ENCODE measurements at places on chromosomes 1 and 21. TPM values are rescaled to one million over a fixed set of nuclear protein-coding genes. Genes with fewer than 3 reads are reported as not detected.

The HSPB7 gene
- total RNA-seq, result 3,996 TPM

The PLA2G4A gene
- total RNA-seq, result 1.4 TPM

The FAM3B gene
- not detected for total RNA-seq

The FMO5 gene
- 3.3 TPM for total RNA-seq

The GPR157 gene
- total RNA-seq, result 42.2 TPM

The TRPM2 gene
- 1.5 TPM for total RNA-seq

The KRTAP12-2 gene
- not detected for total RNA-seq

The C1orf210 gene
- not detected for total RNA-seq

The LCE2B gene
- not detected for total RNA-seq

The IL24 gene
- total RNA-seq, result not detected

The TNFSF4 gene
- 0.40 TPM for total RNA-seq

The KCND3 gene
- total RNA-seq, result 19.8 TPM

The IVL gene
- total RNA-seq, result not detected

GRCh38 chr1:220631238-220631815, 58.8 kb upstream of the C1orf115 start:
- no peak for DNase-seq

- no peak for DNase-seq
These were observed 35.5 kb upstream of the IRF2BP2 start for GRCh38 chr1:234645474-234645953.

DNA sequence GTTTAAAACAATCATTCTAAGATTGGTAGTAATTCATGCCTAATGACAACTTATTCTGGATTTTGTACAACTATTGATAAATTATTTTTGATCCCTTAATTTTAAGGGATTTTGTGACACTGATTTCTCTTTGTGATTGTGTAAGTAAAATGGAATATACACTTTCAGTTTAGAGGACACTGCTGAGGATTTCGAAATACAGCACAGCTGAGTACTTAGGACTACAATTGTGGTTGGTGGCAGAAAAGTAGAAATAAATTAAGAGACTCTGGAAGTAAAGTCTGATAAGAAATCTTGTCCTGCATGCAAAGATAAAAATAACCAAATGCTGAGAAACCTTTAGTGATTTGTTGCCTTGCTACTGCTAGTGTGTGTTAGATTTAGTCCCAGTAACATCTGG, 40.0 kb downstream of the TYW3 start:
- DNase-seq, result no peak

DNA sequence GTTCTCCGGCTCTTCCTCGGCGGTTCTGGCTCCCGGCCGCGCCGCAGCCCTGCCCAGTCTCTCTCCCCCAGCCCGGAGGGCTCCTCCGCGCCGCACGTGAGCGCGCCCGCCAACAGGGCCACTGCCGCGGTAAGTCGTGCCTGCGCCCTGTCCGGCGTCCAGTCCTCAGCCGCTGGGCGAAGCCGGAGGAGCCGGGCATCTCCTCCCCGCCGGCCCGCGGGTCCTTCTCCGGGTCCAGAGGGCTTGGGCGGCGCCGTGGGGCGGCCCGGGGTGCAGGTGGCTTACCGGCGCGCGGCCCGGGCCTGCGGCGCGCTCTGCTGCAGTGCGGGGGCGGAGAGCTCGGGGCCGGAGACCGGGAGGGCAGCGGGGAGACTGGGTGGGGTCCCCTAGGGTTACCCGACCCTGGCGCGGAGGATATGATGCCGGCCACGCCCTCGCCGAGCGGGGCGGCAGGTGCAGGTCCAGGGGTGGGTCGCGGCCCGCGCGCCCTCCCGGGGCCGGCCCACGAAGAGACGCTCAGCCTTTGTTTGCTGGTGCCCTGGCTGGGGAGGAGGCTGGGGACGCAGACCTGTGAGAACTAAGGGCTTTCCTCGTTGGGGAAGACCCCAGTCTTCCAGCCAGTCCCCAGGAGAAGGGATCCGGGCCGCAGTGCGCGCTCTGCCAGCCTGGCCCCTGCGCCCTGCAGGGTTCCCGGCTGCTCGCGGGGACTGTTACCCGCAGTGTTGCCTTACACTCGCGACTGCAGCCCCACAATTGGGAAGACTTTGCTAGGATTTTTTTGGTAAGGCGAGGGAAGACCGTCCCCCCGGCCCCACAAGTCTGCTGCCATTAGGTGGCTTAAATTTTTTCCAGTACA, at the start of gene DOP1B:
TSS of gene DOP1B (plus strand) at position 10 of the 856 bp plus-strand sequence. CDS start 7,910 bp downstream, outside the sequence.
- no peak for DNase-seq

DNA sequence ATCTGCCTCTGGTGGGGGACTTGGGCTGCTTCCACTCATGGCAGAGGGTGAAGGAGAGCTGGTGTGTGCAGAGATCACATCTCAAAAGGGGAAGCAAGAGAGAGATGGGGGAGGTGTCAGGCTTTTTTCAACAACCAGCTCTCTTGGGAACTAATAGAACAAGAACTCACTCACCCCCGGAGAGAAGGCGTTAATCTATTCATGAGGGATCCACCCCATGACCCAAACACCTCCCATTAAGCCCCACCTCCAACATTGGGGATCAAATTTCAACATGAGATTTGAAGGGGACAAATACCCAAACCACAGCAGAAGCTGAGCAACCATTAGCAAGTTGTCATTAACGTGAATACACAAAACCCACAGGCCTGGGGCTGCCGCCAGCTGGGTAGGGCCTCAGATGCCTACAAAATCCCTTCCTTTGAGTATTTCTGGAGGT, 12.0 kb upstream of the VWA5B1 start:
- no peak for DNase-seq

GRCh38 chr1:95734560-95734959, 500.6 kb downstream of the RWDD3 start:
- DNase-seq, result no peak

DNA sequence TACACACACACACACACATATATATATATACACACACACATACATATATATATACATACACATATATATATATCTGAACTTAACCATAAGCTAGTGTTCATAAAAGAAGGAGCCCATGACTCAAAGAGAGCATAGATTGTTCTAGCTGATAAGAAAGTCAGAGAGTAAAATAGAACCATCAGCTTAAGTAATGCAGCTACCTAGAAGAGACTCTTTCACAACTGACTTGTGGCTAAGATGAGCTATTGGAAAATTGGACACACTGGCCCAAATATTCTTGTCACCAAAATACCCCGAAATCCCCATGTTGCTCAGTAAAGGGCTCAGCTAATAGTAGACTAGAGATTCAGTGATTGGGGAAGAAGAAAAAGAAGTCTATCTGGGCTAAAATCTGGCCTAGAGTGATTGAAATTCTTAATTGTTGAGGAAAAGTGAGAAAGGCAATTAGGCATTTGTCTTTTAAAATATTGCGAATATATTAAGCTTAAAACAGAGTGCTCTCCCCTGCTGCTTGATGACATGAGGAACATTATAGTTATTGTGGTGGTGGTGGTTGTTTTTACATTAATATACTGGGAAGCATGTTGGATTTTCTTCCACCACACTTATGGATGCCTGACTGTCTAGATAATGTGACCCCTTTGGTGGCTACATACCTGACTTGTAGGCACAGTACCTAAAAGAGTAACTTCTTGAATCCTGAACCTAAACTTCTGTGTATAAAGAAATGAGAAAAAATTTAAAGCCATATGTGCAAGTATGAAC, 6.3 kb downstream of the SLAMF1 start:
- no peak for DNase-seq

DNA sequence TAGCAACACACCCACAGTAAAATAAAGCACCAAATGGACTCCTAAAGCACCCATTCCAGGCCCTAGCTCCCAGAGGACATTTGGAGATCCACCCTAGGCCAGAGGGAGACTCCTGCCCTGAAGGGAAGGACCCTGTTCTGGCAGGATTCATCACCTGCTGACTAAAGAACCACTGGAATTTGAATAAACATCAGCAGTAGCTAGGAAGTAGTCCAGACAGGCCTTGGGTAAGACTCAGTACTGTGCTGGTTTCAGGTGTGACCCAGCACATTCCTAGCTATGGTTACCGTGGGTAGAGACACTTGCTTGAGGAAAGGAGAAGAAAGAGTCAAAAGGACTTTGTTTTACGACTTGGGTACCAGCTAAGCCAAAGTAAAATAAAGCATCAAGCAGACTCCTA, 92.7 kb upstream of the LRRC7 start:
- no peak for DNase-seq

DNA sequence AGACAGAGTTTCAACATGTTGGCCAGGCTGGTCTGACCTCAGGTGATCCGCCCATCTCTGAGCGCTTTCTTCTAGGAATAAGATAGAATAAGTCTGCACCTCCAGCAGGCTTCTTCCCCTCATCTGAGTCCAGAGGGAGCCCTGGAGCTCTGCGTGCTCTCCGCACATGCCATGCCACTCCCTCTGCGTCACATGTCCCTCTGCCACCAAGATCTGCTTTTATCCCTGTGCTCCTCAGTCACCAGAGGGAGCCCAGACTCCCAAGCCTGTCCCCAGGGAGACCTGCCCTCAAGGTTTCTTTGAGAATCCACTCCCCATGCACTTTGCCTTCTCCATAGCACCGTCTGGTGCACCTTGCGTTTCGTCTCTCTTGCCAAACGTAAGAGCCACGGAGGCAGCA, 213.0 kb downstream of the CAMTA1 start:
- DNase-seq, result peak; percentile 51

GRCh38 chr1:32380057-32380456, 14.2 kb downstream of the BSDC1 start:
- no peak for DNase-seq

- no peak for DNase-seq
These were observed 110.6 kb downstream of the HS2ST1 start for GRCh38 chr1:87024936-87025540.

DNA sequence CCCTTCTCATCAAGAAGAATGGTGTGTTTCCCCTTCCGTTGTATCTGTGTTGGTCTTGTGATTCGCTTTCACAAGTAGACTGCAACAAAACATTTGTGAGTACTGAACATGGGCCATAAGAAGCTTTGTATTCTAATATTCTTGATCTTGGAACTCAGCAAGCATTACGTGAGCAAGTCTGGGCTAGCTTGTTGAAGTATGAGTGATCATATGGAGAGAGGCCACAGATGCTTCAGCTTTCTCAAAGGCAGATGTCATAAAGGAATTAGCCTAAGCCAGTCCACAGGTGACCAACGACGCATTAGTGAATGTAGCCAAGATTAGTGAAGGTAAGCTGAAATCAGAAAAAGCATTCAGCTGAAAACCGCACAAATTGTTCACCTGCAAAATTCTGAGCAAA, 609.6 kb upstream of the NEGR1 start:
- DNase-seq, result no peak

GRCh38 chr1:43107664-43108063, 64.4 kb downstream of the EBNA1BP2 start:
- no peak for DNase-seq

GRCh38 chr1:177351361-177352108, 180.8 kb downstream of the BRINP2 start:
- no peak for DNase-seq

GRCh38 chr1:243249214-243249613, 5.9 kb downstream of the CEP170 start:
- no peak for DNase-seq

GRCh38 chr1:172089768-172090510, 248.6 kb downstream of the DNM3 start:
- DNase-seq, result peak; percentile 66

GRCh38 chr21:34054259-34054658, 19.1 kb upstream of the MRPS6 start:
- no peak for DNase-seq

DNA sequence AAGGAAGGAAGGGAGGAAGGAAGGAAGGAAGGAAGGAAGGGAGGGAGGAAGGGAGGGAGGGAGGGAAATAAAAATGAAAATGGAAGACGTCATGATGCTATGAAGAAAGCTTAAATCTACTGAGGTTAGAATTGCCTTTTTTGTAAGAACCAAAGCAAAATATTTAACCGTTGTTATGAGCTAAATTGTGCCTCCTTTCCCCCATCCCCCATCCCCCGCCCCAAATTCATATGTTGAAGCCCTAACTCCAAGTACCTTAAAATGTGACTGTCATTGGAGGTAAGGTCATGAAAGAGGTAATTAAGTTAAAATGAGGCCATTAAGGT, 80.1 kb upstream of the CXADR start:
- no peak for DNase-seq

- DNase-seq, result no peak
These were observed 57.8 kb upstream of the FASLG start for GRCh38 chr1:172601046-172601630.

GRCh38 chr1:36126797-36127500, 1.9 kb upstream of the COL8A2 start:
- no peak for DNase-seq

DNA sequence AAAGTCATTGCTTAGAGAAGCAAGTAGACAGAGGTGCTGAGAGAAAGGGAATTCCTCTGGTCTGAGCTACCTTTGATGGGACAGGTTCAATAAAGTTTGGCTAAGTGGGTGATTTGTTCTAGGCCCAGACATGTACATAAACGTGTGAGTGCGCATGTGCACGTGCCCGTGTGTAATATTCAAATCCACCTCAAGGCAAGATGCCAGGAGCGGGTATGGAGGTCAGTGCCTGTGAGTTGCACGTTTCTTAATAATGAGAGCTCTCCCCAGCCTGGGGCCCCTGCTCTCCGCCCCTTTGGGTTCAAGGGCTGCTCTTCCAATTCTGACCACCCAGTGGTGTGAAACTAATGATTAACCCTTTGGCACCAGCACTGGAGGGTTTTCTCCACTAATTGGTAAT, 53.8 kb upstream of the LMO4 start:
- DNase-seq, result no peak

- DNase-seq, result no peak
These were observed 76.9 kb upstream of the ZC3H11B start for GRCh38 chr1:219689774-219690173.

- no peak for DNase-seq
These were observed 2.5 kb downstream of the AGO4 start for GRCh38 chr1:35810096-35810881.

- DNase-seq, result no peak
These were observed 12.2 kb upstream of the CLSTN1 start for GRCh38 chr1:9835758-9836631.

DNA sequence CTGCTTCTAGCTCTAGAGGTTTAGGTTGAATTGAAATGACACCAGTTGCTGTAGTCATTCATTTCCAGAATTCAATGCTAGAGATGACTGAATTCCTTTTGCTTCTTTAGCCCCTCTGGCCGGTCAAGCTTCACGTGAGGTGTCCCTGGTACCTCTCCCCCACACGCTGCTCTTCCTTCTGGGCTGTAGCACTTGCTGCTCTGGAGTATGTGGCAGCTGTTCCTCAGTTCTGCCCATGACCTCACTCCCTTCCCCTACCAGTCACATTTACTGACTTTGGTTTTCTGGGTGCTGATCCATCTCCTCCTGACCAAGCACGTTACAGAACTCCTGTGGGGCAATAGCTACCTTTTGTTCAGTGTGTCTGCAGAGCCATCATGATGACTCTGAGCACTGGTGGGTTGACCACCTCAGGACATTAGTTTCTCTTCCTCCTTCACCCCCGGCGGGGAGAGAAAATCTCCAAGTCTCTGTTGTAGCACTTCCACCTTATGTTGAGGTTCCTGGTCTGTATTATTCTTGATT, 128.1 kb downstream of the HHAT start:
- DNase-seq, result no peak
